ENCODE measurements at places on chromosomes 12 and 14.
A peak's percentile ranks its signal among the peaks of the same experiment; 100 is the strongest.

DNA sequence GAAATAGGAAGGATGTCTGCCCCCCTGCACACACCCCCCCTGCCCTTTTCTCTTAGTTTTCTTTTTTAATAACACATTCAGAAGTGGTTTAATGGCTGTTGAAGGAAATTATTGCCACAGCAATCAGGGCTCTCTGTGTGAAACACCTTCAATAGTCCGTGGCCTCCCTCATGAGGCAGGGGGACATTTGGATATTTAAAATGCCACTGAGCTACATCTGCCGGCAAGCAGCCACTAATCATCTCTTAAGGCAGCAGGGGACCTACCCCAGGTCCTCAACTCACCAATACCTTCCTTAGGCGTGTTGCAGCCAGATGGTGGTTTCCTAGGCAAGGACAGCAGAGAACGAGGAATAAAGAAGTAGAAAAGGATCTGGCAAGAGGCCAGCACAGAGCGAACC lies 283.2 kb downstream of the TTC8 start:
- DNase-seq = no peak

DNA sequence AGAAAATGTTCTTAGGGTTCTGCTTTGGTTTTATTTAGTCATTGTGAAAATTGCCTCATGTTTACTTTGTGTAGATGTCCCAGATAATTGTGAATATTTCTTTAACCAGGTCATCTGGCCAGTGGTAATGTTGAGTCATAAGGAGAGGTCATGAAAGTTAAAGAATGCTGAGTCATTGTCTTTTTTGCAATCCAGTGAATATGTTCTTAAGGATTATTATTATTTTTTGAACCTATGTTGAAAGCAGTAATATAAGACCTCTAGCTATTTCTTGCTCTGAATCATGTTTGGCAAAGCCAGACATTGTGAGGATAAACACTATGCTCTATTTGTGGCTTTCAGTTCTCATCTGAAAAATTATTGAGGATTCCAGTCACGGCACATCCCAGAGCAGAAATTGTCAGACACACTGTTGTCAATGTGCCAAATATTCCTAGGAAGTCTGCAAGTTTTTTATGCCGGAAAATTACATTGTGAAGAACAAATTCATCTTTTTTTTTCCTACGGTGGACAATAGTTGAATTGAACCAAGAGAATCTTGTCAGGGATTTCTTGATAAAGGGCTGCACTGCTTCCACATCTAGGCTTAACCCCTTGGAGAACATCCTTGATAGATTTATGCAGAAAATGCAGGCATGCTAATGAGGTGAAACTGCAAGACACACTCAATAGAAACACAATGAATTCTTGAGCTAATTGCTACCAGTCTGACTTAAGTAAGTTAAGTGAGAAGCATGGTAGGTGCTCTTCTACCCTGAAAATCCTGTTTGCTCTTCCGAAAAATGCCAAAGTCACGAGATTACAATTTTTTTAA lies 369.6 kb downstream of the ATP23 start:
- peak; percentile 97 for DNase-seq

DNA sequence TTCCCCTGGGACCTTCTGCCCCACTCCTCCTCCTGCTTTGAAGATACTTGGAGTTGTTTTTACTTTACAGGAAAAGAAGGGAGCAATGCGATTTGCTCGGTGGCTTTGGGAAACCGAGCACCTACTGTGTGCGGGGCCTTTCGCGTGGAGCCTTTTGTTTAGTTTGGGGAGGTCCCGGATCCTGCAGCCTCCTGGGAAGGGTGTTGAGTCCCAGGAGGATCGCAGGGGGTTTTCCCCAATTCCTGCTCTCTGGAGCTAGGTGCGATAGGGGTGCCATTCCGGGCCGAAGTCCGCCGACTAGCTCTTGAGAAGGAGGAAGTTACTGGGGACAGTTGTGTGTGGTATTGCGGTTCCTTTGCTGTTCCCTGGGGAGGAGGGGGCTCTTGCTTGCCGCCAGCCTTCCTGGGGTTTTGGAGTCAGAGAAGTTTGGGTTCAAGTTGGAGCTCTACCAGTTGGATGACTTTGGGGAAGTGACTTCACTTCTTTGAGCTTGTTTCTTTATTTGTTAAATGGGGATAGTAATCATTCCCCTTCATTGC lies 1.1 kb downstream of the BRI3BP start:
- no peak for DNase-seq

GRCh38 chr12:4037747-4038312 lies 164.6 kb upstream of the PARP11 start:
- peak; percentile 18 for DNase-seq

DNA sequence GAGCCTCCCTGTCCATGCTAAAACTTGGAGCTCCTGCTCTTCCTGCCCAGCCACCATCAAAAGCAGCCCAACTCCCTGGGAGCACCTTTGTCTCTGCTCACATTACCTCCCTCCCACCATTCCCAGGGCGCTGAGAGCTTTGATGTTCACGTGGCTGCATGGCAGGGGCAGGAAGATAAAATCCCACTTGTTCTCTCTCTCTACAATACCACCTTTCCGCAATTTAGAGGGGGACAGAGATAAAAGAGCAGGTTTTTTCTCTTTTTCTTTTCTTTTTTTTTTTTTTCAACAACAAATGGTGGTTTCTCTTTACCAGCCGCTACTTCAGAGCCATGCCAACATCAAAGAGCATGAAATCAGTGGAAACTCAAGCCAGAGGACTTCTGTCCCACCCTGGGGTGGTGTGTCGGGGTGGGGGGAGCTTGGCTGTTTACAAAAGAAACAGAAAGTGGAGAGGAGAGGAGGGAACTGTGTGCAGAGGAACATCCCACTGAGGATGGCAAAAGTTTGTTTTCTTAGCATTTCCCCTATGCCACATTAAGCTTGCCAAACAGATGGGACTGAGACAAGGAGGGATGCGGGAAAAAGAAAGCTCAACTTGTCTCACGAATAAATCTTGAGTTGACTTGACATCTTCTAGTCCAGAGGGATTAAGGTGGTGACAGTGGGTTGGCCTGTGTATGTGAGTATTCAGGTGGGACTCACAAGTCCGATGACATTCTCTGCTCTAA lies 103.7 kb upstream of the NUDT4 start:
- DNase-seq = peak; percentile 4

DNA sequence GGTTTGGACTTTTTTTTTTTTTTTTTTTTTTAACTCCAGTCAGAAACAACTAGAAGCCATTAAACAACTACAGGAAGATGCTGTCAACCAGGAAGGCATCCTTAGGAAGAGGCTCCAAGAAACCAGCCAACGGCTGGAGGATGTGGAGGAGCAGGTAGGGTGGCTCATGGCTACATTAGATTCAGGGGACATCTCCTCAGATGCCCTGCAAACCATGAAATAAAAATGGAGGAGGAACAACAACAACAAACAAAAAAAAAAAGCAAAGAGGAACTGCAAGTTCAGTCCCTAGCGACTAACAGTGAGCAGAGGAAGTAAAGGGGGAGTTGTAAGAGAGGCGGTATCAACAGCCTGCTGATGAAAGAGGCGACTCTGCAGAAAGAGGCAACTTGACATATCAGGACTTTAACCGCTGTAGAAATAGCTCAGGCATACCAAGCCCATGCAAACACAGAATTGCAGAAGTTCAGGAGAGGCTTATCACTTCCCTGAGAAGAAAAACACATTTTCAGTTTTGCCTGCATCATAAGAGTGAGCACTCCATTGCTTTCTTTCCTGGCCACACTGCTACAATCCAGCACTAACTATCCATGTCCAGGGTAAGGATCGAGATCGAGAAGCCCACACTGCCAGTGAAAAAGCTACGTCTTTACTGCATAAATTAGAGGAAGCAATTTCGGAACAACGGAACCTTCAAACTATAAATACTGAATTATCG lies 103.5 kb upstream of the BCAT1 start:
- DNase-seq = no peak

All from M059J (cell line).